Cerebellar cortex (tissue), 1 donor: ENCODE measurements at places on chromosomes 12 and 14.

- DNase-seq = no peak
These were observed 89.7 kb downstream of the FGD4 start for GRCh38 chr12:32489070-32489469.

GRCh38 chr12:57238854-57239554, 9.5 kb downstream of the SHMT2 start:
- peak; percentile 89 for DNase-seq

DNA sequence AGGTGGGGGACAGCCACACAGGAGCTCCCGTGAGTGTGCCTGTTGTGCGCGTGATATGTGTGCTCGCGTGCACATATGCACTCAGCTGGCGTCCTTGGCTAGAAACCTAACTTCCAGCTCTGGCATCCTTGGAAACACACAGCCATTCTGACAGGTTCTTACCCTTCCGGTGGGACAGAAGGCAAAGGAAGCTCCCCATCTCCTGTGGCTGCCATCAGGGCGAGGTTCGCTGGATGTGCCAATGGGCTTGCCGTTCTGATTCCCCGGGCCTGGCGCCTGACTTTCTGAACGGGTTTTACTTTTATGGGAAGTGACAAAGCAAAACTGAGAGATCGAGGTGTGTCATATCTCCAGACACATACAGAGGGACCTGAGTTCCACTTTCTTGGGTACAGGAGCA, 124.7 kb downstream of the PAPOLA start:
- no peak for DNase-seq

- no peak for DNase-seq
These were observed 21.1 kb downstream of the IFNG start for GRCh38 chr12:68138480-68138879.

- no peak for DNase-seq
These were observed 5.3 kb downstream of the SLC15A5 start for GRCh38 chr12:16272222-16272621.

DNA sequence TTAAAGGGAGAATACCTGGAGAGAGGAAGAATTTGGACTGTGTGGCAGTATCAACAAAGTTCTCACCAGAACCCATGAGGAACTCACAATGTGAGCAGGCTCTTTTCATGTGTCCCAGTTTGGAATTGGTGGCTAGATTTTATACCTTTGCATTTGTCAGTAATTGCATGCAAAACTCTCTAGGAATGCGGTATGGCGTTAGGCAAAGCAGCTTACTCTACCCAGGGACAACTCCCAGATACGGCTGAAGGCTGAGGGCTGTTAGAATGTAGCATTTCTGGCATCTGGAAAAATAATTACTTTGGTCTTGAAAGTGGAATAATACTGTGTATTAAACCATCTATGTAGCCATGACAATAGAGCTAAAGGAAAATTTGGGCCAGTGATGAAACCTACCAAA, 635.5 kb downstream of the SLC16A7 start:
- DNase-seq = no peak

GRCh38 chr12:132351751-132352495, 22.5 kb upstream of the GALNT9 start:
- DNase-seq = no peak

DNA sequence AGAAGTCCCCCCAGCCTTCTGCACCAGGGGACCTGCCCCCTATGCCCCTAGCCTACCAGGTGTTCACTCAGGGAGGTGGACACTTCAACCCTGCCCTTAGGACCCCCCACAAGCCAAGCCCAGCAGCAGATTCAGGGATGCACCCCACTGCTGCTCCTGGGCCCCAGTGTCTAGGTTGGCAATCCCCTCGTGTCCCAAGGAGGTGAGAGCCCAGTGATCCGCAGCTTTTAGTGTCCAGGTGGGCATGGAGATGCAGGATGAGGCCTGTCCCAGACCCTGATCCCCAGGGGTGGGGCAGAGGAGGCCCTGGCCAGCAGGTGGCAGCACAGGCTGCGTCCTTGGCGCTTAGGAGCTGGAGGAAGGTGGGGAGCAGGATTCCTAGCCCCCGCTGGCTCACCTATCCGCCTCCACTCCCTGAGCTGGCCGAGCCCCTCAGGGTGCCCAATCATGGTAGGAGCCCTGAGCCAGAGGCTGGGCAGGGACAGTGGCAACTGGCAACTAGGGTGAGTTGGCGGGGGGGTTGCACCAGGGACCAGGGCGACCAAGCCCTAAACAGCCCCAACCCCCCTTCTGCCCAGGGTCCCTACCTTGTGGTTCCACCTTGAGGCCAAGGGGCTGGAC, 4.1 kb downstream of the CKB start:
- peak; percentile 73 for DNase-seq

DNA sequence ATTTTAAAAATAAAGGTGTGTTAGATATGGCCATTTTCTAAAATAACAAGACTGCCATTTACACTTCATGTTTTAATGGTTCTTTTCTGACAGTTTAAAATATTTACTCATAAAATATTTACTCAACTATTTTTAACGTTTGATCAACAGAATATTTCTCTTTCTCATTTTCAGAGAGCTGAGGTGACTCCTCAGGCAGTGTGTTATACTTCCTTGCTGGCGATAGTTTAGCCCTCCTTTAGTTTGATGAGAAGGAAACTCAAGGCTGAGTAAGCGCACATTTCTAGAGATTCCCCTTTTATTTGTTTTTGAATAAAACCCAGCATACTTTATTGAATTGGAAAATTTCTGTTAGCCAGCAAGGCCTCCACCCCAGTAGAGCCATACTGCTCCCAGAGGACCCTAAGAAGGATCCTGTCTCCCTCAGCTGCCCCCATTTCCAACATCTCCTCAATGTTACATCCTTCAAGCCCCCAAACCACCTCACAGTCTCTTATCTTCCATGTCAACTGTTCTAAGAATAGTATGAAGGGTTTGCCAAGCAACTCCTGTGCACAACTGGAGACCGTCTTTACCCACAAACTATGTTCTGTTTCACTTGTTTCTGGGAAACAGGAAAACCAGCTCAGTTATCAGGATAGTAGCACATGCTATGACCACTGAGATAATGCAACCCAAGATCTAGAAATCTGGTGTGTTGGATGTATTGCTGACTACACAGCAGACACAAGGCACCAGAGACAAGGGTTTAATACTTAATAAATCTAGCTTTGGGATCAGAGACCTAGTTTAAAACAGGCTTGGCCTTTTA, 129.5 kb downstream of the STXBP6 start:
- DNase-seq = no peak
